IMR-90 (cell line): ENCODE measurements at places on chromosomes 6 and 20. TPM values are rescaled to one million over a fixed set of nuclear protein-coding genes. Genes with fewer than 3 reads are reported as not detected.
A peak's percentile ranks its signal among the peaks of the same experiment; 100 is the strongest.

- no peaks in the 10 kb centered on the region for H3K27me3 ChIP-seq
- peaks cover 11% of the 10 kb centered on the region; the same call in 1 of the 2 replicates for H3K4me1 ChIP-seq
- DNase-seq, result no peak
- no peak overlapping the region for H3K27ac ChIP-seq
- H3K4me3 ChIP-seq, result no peak overlapping the region
These were observed 100.3 kb upstream of the TNFAIP3 start for GRCh38 chr6:137766596-137767370.

DNA sequence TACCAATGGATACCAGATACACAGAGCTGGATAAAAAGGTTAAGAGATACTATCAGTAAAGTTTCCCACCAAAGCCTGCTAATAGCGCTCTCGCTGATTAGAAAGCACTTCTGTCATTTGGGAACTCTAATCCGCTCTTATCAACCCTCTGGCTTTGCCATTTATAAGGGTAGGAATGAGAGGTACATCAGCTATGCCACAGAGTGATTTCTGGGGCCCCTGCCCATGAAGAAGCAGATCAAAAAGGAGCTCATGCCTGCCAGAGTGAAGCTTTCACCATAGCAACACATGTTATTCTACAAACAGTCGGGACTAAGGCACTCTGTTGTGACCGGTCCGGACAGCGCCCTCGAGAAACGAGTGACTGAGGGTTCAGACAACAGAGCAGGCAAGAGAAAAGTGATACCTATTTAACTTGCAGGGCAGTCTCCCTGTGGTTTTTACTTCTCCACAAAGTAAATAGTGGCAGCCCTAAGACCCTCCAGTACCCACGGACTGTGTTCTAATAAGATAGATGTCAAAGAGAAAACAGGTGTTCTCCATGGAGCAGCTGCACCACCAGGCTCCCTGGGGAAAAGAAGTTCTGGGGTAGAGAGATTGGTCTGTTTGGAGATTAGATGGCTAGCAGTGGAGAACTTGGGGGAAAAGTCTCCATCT lies 5.6 kb downstream of the TRAM2 start:
- peaks cover 4% of the 10 kb centered on the region; the same call in 1 of the 2 replicates for H3K36me3 ChIP-seq
- no peak for DNase-seq
- no peak overlapping the region for H3K27ac ChIP-seq
- no peak overlapping the region for H3K4me3 ChIP-seq
- H3K27me3 ChIP-seq, result no peaks in the 10 kb centered on the region

- H3K27ac ChIP-seq, result no peak overlapping the region
- no peak overlapping the region for H3K4me3 ChIP-seq
- DNase-seq, result peak; percentile 19
- no peaks in the 10 kb centered on the region for H3K4me1 ChIP-seq
These were observed 4.5 kb upstream of the TREM2 start for GRCh38 chr6:41167173-41167963.

DNA sequence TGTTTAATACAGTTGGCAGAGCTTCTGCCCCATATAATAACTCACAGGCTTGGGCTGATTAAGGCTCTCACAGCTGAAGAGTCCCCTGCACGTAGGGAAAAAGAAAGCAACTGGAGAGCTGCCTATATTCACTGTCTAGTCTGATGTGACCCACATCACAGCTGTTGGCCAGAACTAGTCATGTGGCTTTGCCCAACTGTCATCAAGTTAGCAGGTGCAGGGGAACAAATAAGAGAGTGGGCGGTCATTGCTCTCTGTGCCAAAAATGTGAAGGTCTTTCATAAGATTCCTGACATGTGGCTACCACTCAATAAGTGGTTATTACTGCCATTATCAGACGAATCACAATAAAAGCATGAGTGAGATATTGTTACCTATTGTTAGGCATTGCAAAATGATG lies 665.2 kb downstream of the DOK5 start:
- no peaks in the 10 kb centered on the region for H3K27me3 ChIP-seq
- no peak for DNase-seq
- no peak overlapping the region for H3K4me3 ChIP-seq
- H3K27ac ChIP-seq, result no peak overlapping the region

- DNase-seq, result peak; percentile 46
- no peaks in the 10 kb centered on the region for H3K27me3 ChIP-seq
- no peak overlapping the region for H3K4me3 ChIP-seq
These were observed 171.4 kb downstream of the MYLK4 start for GRCh38 chr6:2579241-2579761.

DNA sequence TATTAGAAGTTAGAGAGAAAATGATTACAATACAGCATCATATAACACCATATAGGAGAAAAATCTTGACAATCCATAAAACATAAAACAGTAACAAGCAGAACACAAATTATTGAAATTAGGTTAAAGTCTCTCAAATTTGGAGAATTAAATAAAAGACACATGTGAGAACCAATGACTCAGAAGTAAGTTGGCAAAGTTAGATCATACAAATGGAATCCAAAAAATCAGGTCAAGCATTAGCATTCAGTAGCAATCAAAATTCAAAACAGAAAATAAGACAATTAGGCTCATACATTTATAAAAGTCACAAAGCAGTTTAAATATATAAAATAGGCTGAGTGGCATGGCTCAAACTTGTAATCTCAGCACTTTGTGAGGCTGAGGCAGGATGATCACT lies 775.6 kb downstream of the PHF3 start:
- H3K4me3 ChIP-seq, result no peak overlapping the region
- H3K27me3 ChIP-seq, result no peaks in the 10 kb centered on the region
- DNase-seq, result no peak
- H3K27ac ChIP-seq, result no peak overlapping the region

DNA sequence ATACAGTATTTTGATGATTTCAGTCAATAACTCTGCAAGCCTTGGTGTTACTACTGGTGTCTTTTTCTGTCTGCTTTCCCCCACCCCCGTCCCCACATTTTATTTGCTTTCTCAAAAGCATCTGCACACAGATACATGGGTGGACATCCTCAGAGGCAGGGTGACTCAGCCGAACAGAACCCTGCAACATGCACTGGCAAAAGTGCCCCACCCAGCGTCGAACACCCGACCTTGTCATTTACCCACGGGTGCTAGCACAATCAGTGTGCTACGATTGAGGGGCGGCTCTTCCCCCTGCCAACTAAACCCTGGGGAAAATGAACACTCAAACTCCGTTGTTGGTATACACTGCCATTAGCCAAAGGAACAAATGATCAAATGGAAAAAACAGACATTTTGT lies 115.9 kb upstream of the NAA20 start:
- H3K4me3 ChIP-seq, result no peak overlapping the region
- peaks cover 28% of the 10 kb centered on the region for H3K36me3 ChIP-seq
- DNase-seq, result no peak
- H3K4me1 ChIP-seq, result peaks cover 3% of the 10 kb centered on the region
- H3K27ac ChIP-seq, result no peak overlapping the region

GRCh38 chr20:34069341-34070078 lies 42.5 kb downstream of the EIF2S2 start:
- peak; percentile 85 for DNase-seq
- H3K36me3 ChIP-seq, result peaks cover 21% of the 10 kb centered on the region
- no peak overlapping the region for H3K4me3 ChIP-seq
- H3K27me3 ChIP-seq, result no peaks in the 10 kb centered on the region

- no peak overlapping the region for H3K4me3 ChIP-seq
- H3K36me3 ChIP-seq, result no peaks in the 10 kb centered on the region
- DNase-seq, result no peak
- H3K27me3 ChIP-seq, result 0 out of 2 replicates have a peak, but pooled peaks cover 2% of the 10 kb centered on the region
These were observed 207.0 kb downstream of the SYNDIG1 start for GRCh38 chr20:24676353-24676977.

DNA sequence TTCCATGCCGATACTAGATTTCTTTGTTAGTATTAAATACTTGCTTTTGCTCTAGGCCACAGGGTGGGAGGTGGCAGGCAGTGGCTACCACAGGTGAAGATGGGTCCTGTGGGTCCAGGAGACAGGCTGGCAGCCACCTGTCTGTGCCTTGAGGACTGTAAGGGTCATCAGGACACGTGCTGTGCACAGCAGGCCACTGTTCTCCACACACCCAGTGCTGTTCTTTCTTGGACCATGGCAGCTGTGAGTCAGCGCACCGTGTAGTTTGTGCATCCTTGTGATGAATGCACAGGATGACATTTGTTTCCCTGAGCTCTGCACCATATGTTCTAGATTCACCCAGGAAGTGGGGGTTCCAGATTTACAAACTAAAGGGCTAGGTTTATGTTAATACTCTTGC lies 317.0 kb downstream of the ZFAND3 start:
- peaks cover 8% of the 10 kb centered on the region for H3K4me1 ChIP-seq
- H3K27me3 ChIP-seq, result no peaks in the 10 kb centered on the region
- no peak overlapping the region for H3K4me3 ChIP-seq

DNA sequence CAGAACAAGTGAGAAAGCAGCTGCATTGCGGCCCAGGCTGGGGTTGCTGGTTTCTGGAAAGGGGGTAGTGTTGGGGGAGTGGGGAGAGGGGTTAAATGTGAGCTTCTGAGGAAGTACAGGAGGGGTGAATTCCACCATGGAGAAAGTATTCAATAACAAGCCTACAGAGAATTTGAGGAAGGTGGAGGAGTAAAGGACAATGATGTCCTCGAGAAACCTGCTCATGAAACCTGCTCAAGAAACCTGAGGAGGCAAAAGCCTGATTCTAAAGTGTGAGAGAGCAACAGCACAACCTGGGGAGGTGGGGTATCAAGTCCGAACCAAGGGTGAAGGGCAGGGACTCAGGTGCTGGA lies 138.3 kb upstream of the ESR1 start:
- no peak overlapping the region for H3K4me3 ChIP-seq
- no peak for DNase-seq
- no peaks in the 10 kb centered on the region for H3K4me1 ChIP-seq
- no peaks in the 10 kb centered on the region for H3K36me3 ChIP-seq

GRCh38 chr6:8829796-8830195 lies 394.5 kb upstream of the SLC35B3 start:
- no peaks in the 10 kb centered on the region for H3K4me1 ChIP-seq
- no peak overlapping the region for H3K4me3 ChIP-seq
- no peak for DNase-seq
- H3K27ac ChIP-seq, result no peak overlapping the region

DNA sequence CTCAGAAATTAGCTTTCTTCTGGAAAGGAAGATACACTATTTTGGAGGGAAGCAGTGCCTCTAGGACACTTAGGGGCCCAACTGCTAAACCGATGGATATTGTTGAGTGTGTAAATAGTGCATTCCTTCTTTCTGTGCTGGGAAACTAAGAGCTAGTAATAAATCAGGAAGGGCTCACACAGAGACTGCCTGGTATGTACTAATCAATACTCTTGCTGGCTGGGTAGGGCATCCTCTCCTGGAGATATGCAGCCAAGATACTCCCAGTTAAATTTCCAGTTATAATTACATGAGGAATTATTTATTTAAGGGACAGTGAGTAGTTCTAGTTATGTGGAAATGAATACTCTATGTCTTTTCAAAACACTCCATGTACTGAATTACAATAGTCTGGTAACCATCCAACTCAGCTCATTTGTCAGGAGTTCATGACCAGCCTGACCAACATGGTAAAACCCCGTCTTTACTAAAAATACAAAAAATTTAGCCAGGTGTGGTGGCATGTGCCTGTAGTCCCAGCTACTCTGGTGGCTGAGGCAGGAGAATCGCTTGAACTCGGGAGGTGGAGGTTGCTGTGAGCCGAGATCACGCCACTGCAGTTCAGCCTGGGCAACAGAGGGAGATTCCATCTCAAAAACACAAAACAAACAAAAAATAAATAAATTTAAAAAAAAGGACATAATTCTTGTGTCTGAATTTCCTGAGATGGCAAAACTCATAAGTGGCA lies 100.0 kb downstream of the OR2B2 start:
- peaks cover 2% of the 10 kb centered on the region; the same call in 1 of the 2 replicates for H3K4me1 ChIP-seq
- H3K27me3 ChIP-seq, result no peaks in the 10 kb centered on the region
- no peak overlapping the region for H3K4me3 ChIP-seq
- H3K36me3 ChIP-seq, result no peaks in the 10 kb centered on the region
- DNase-seq, result no peak

- no peaks in the 10 kb centered on the region for H3K36me3 ChIP-seq
- no peak for DNase-seq
- H3K4me1 ChIP-seq, result no peaks in the 10 kb centered on the region
- no peak overlapping the region for H3K4me3 ChIP-seq
These were observed 106.8 kb upstream of the PDE10A start for GRCh38 chr6:165769884-165770283.

GRCh38 chr20:15336536-15336935 lies 999.1 kb upstream of the FLRT3 start:
- no peaks in the 10 kb centered on the region for H3K36me3 ChIP-seq
- no peaks in the 10 kb centered on the region for H3K27me3 ChIP-seq
- no peak for DNase-seq
- no peak overlapping the region for H3K27ac ChIP-seq
- H3K4me1 ChIP-seq, result no peaks in the 10 kb centered on the region
- no peak overlapping the region for H3K4me3 ChIP-seq

GRCh38 chr6:155013457-155013876 lies 18.4 kb downstream of the TIAM2 start:
- no peak overlapping the region for H3K27ac ChIP-seq
- no peaks in the 10 kb centered on the region for H3K36me3 ChIP-seq
- H3K4me1 ChIP-seq, result peaks cover 10% of the 10 kb centered on the region

DNA sequence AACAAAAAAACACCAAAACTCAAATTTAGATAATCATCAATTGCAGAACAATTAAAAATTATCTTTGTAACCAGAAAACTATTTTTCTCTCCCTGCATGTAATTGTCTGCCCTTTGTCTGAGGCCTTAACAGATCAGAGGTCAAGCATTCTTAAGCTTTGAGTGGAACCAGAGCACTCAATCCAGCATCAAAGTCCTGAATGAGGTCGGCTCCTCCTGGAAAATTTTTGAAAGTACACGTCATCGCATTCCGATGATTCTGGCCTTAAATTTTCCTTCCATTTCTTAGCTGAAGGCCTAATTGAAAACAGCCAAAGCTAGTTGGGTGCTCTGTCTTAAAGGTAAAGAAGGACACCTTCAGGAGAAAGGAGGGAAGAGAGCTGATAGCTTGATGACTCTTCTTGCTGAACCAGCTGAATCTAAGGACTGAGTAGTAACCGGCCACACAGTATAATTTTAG lies 510.2 kb upstream of the SULF2 start:
- H3K4me3 ChIP-seq, result no peak overlapping the region
- H3K27ac ChIP-seq, result peak overlapping the region; percentile 47; the same call in 1 of the 2 replicates
- peak; percentile 94 for DNase-seq
- H3K4me1 ChIP-seq, result peaks cover 14% of the 10 kb centered on the region

- peaks cover 15% of the 10 kb centered on the region for H3K36me3 ChIP-seq
- no peaks in the 10 kb centered on the region for H3K27me3 ChIP-seq
- peak; percentile 97 for DNase-seq
- peaks cover 11% of the 10 kb centered on the region for H3K4me1 ChIP-seq
These were observed 24.7 kb upstream of the PYGB start for GRCh38 chr20:25223179-25223661.

GRCh38 chr6:583116-583515 lies 73.8 kb downstream of the HUS1B start:
- H3K27me3 ChIP-seq, result no peaks in the 10 kb centered on the region
- no peak for DNase-seq
- H3K27ac ChIP-seq, result no peak overlapping the region

Gene OTOR
- polyA plus RNA-seq, result not detected in 2 replicates

Gene MLN
- polyA plus RNA-seq, result not detected in 2 replicates

Gene ERVFRD-1
- not detected in 2 replicates for polyA plus RNA-seq

Gene HAO1
- polyA plus RNA-seq, result not detected in 2 replicates

Gene RBM24
- polyA plus RNA-seq, result 6.6 and 8.1 TPM in 2 replicates

Gene ROMO1
- 555 and 601 TPM in 2 replicates for polyA plus RNA-seq

Gene SUMO4
- not detected in 2 replicates for polyA plus RNA-seq

Gene DDX39B
- polyA plus RNA-seq, result 371 and 477 TPM in 2 replicates
